Transverse colon (tissue), 4 donors: ENCODE measurements at places on chromosomes 13 and 19. TPM values are rescaled to one million over a fixed set of nuclear protein-coding genes. Genes with fewer than 3 reads are reported as not detected.

Gene WDR83
- total RNA-seq, result not detected

Gene FXYD1
- 29.2 TPM for total RNA-seq

Gene RYR1
- total RNA-seq, result 0.20 TPM

- H3K36me3 ChIP-seq, result no peaks in the 10 kb centered on the region
- H3K4me3 ChIP-seq, result no peak overlapping the region
- DNase-seq, result peak; percentile 19
- peak overlapping the region; percentile 33 for H3K27ac ChIP-seq
- peaks cover under 1% of the 10 kb centered on the region for H3K4me1 ChIP-seq
Observed at GRCh38 chr13:23898101-23898500, 799 bp upstream of the C1QTNF9B start.
